ENCODE measurements at places on chromosomes 4 and X.
A peak's percentile ranks its signal among the peaks of the same experiment; 100 is the strongest.

DNA sequence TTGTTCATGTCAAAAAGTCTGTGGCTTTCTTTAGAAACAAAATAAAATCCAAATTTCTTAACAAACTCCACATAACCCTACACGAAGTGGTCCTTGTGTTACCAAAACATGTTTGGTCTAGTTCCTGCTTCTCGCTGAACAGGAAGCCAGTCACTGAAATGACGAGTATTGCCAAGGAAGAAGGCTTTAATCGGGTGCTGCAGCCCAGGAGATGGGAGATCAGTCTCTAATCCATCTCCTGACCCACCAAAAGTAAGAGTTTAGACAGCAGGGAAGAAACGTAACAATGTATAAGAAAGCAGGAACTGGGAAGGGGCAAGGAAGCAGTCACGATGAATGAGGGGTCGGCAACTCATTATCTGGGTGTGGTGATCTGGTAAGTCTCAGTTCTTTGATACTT is 144.6 kb upstream of the MAP9 start:
- no peak for DNase-seq

GRCh38 chr4:111671756-111672155 is 473.5 kb upstream of the FAM241A start:
- DNase-seq, result no peak

DNA sequence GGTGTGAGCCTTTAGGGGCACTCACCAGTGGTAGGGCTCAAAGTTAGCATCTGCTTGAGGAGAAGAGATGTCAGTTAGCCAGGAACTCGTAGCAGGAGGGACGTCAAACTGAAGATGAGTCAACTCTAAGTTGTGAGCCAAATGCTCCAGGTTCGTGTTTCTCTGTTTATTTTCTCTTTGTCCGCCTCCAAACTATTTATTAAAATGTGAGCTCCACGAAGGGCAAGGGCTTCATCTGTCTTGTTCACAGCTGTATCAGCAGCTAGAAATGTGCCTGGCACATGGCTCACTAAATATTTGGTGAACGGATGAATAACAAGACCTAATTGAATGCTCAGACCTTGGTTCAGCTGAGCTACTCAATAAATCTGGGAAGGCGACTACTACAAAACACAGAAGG is 248.9 kb downstream of the BCOR start:
- DNase-seq, result no peak

DNA sequence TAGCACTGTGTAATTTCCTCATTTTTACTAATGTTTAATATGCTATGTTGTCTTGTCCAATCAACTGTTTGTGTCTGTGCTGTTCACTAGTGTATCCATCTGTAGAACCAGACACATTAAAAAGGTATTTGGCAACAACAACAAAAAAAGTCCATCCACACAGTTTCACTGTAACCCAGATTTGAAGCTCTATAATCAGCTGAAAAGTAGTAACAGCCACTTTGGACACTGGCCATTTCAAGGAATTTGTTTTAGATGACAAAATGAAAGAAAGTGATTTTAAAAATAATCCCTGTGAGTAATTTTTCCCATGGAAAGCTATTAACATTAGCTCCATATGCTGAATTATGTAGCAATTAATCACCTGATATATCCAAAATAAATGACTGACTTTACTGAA is 2.2 kb upstream of the FBXL5 start:
- no peak for DNase-seq

GRCh38 chr4:87105101-87105845 is 115.1 kb downstream of the KLHL8 start:
- no peak for DNase-seq

- DNase-seq, result no peak
These were observed 3.8 kb downstream of the TBC1D14 start for GRCh38 chr4:6913350-6913905.

DNA sequence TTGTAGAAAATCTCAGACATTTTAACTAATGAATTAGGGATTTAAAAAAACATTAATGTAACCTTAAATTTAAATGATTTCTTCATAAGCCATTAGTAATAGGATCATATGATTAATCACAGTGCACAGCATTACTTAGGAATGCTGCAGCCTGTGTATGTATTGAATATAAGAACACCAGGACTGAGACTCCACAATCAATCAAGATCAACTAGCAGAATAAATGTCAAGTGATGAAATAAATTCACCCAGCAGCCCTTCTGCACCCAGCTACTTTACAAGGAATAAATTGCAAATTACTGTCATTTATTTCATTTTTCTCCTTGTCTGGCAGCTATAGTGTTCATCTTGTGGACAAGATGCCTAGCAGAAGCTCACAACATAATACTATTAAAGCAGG is 46.5 kb downstream of the NEIL3 start:
- DNase-seq, result no peak

DNA sequence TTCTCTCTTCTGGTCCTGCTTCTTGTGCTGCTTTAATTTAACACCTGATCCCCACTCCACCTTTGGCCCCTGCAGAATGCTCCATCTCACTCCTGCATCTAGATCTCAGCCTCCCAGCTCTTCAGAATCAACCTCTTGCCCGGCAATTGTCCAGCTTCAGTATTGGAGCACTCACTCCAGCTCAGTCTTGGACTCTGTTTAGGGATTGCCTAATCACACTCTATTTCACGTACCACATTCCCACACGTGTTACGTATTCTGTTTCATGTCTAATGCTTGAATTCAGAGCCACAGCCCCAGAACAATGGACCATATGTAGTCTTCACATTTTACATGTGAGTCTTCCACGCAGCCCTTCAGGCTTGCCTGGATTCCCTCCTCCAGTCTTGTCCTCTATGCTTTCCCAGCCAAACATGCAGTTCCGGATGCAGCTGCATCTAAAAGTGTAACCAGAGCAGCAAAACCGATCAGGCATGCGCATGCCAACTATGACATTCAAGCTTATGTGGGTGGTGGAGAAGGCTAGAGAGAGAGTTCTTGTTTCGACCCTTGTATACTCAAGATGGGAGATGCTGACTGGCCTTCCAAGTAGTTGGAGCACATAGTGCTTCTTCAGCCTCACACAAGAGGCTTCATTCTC is 105.2 kb upstream of the FAM9A start:
- no peak for DNase-seq

GRCh38 chrX:49071877-49072711 is 1.7 kb downstream of the PRAF2 start:
- DNase-seq, result no peak

DNA sequence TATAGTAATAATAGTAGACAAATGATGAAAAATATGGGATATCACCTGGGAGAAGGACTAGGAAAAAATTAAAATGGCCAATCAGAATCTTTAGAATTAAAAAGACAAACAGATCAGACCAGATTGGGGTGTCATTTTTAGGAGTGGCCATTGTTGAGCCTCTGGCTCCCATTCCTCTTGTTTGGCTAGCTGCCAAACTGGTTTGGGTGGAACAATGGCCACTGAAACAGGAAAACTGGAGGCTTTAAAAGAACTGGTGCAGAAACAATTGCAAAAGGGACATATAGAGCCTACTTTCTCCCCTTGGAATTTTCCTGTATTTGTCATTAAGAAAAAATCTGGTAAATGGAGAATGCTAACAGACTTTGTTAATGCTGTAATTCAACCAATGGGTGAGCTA is 294.8 kb upstream of the DKK2 start:
- DNase-seq, result no peak

DNA sequence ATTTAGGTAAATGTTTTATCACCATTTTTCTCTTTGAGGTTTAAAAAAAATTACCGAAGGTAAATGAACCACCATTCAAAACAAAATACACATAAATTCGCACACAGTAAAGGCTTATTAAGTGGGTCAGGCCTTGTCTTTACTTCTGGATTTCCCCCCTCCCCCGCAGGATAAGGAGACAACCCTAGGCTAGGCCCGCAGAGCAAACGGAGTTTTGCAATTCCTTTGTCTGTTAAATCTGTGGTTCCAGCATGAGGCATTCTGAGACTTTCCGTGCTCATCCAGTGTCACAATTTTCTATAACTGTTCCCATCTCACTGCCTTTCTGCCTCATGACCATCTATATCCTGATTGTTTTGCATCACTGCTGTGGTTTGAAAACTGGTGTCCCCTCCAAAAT is 307.4 kb downstream of the DCHS2 start:
- no peak for DNase-seq

DNA sequence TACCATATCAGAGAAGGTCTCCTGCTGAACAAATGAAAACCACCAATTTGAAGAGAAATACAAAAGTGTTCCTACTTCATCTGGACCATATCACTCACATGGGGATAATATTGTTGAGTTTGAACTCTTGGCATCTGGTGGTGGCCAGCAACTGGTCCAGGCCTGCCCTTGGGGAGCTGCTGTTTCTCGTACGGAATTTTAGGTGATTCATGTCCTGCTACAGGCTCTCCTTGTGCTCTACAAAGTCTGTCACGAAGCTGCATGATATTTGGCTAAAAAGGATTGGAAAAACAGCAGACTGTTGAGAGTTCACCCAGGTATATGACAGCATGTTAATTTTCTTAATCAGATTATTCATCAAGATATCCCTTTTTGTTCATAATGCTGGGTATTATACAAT is 42.2 kb downstream of the SEC31A start:
- DNase-seq, result no peak

DNA sequence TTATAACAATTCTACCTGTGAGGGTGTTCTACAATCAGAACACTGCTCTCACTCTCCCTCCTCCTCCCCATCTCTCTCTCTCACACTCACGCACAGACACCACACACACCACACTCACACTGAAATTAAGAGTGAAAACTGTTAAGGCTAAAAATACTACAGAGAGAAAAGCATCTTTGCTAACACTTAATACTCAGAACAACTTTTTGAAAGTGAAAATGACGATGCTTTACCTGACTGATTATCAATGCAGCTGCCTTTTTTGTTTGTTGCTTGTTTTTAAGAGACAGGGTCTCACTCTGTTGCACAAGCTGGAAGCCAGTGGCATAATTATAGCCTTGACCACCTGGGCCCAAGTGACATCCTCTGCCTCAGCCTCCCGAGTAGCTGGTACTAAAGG is 222.4 kb downstream of the APBB2 start:
- DNase-seq, result no peak

- DNase-seq, result no peak
These were observed 171.9 kb upstream of the GALNT7 start for GRCh38 chr4:172996571-172997216.

DNA sequence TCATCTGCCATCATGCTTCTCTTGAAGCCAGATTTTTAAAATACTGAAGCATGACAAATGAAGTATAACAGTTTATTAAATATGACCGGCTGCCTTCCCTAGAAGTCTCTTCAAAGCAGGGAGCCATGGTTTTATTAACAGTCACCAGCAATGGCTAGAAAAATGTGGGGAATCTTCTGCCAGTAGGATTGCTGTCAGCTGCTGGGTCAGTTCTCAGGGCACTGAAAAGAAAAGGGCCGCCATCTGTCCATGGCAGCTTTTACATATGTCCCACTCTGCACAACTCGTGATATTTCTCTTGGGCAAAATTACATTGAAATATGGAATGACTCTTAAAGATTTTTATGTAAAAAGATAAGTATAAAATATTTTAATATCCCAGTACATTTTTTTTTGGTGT is 2.8 kb downstream of the CCNG2 start:
- DNase-seq, result no peak

GRCh38 chrX:16239211-16239610 is 71.9 kb downstream of the MAGEB17 start:
- DNase-seq, result no peak

DNA sequence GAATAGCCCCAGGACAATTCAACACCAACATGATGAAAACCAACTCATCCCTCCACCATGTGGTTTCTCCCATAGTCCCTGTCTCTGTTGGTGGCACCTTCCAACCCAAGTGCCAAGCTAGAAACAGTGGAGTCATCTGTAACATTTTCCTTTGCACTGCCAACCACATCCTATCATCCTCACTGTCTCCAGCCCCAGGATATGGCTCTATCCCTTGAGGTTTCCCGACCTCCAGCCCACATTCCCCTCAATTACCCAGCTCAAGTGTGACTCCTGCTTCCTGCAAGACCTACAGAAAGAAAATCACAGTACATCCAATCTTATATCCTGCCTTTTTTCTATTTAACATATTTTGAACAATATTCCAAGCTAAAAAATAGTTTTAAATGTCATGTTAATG is 24.2 kb downstream of the PNMA6F start:
- no peak for DNase-seq

GRCh38 chrX:68203646-68204045 is 229.6 kb downstream of the OPHN1 start:
- no peak for DNase-seq

DNA sequence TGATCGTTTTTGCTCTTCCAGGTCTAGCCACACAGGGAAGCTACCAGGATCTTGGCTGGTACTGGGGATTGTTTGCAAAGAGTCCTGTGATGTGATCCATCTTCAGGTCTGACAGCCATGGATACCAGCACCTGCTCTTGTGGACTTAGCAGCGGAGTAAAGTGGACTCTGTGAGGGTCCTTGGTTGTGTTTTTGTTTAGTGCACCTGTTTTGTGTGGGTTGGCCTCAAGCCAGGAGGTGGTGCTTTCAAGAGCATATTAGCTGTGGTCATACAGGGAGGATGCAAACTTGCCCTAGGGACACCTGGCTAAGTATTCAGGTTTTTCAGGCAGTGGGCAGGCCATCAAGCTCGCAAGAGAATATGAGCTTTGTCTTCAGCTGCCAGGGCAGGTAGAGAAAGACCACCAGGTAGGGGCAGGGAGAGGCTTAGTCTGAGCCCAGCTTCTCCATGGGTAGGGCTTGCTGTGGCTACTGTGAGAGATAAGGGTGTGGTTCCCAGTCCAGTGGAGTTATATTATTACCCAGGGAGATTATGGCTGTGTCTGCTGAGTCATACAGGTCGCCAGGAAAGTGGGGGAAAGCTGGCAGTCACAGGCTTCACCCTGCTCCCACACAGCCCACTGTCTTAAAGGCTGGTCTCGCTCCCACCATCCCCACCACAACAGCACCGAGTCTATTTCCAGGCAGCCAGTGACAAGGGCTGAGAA is 293.7 kb downstream of the PCDH18 start:
- no peak for DNase-seq

DNA sequence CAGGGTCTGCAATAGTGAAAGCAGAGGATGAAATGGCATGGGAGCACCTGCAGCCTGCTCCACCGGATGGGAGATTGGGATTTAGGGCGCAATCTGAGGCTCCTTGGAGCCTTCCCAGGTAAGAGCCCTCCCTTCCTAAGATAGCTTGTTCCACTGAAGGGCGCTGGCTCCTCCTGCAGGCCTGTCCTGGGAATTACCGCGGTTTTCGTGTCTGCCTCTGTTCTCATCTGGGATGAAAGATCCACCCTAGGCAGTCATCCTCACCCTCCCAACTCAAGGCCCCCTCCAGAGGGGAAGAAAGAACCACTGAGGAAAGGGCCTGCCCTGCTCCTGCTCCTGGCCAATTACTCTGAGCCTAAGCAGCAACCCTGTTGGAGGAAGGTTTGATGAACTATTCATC is 547.5 kb downstream of the SMARCA1 start:
- DNase-seq, result peak; percentile 31

- peak; percentile 38 for DNase-seq
These were observed 859.3 kb downstream of the RPA4 start for GRCh38 chrX:97743014-97743413.

- DNase-seq, result no peak
These were observed 672.2 kb upstream of the AMOT start for GRCh38 chrX:113512700-113513395.

DNA sequence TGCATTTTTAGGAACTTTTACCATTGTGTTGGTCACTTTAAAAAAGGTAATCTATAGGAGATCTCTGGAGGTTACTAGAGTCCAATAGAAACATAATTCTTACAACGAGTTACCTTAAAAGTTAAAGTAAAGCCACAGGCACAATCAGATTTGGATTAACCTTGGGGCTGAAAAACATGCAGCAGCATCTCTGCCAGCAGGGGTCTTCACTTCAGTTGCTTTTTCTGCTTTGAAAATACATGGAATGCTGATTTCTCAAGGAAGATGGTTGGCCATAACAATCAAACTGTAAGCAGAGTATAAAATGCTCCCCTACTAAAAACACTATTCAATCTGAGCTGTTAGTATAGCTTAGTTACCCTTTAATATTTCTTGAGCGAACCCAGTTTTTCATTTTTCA is 1072.3 kb upstream of the PCDH10 start:
- no peak for DNase-seq
